ENCODE measurements at places on chromosomes 4 and X.

- DNase-seq, result no peak
These were observed 11.5 kb upstream of the STK32B start for GRCh38 chr4:5039800-5040199.

DNA sequence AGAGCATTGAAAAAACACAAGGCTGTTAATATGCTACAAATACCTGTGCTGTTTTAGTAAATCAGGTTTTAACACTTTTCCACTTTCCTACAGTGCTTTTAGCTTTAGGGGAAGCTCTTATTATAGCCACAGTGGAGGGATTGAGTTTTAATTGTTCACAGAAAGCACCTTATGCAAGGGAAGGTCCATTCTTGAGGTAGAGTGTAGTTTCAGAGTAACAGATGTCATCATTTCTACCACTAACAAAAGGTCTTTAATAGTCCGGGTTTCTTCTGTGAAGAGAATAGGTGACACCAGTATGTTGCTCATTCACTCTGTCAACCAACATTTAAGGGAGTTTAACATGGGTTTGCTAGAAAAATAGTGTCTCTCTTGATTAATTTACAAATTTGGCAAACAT is 104.4 kb downstream of the STIM2 start:
- DNase-seq, result no peak

DNA sequence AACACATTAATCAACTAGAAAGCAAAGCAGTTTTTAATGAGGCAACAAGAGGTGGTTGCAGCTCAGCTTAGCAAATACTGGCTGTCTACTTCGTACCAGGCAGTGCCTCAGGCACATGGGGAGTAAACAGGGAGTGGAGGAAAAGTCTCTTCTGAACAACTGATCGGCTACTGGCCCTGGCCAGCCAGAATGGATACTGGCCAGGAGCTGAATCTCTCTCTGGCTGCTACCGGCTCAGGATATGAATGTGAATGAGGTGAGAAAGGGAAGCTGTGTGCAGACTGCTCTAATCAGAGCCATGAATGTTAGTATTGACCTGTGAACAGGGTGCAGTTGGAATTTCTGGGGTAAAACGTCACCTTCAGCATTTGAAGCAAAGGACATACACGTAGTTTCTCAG is 77.3 kb downstream of the STK32B start:
- no peak for DNase-seq

- DNase-seq, result no peak
These were observed 64.1 kb upstream of the MAD2L1 start for GRCh38 chr4:120130786-120131185.

- no peak for DNase-seq
These were observed 113.5 kb downstream of the VSIG4 start for GRCh38 chrX:65926095-65927019.

Data from HCT116 (cell line).